ENCODE measurements at places on chromosomes 3 and 15.

DNA sequence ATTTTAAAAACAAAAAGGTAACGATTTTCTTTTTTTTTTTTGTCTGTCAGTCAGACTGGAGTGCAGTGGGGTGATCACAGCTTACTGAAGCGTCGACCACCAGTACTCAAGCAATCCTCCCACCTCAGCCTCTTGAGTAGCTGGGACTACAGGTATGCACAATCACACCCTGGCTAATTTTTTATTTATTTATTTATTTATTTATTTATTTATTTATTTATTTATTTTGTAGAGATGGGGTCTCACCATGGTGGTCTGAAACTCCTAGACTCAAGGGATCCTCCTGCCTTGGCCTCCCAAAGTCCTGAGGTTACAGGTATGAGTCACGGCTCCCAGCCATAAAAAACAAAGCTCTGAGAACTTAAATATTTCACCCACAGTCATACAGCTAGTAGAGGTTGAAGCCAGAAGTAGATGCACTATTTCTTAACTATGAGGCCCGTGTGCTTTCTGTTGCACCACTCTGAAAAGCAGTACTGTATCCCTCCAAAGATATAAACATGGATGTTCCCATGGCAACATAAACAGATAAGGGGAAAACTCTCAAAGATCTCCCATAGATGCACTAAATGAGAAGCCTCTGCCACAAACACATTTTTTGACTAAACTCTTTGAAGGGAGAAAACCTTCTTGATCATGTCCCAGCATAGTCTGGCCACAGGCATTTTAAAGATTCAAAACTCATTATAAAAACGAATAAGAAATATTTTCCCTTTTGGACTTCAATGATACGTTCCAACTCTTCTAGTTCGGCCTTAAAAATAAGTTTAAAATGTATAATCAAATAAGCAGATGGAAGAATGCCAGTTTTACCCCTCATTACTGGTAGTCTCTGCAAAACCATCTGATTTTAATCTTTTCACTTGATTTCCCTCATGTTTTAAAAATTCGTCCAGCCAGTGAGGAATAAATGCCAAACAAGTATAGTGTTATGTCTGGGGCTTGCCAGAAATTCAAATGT lies 162.3 kb upstream of the ARHGEF26 start:
- no peak for DNase-seq

- DNase-seq, result no peak
Observed at GRCh38 chr15:95880630-95881029, 449.9 kb upstream of the NR2F2 start.

DNA sequence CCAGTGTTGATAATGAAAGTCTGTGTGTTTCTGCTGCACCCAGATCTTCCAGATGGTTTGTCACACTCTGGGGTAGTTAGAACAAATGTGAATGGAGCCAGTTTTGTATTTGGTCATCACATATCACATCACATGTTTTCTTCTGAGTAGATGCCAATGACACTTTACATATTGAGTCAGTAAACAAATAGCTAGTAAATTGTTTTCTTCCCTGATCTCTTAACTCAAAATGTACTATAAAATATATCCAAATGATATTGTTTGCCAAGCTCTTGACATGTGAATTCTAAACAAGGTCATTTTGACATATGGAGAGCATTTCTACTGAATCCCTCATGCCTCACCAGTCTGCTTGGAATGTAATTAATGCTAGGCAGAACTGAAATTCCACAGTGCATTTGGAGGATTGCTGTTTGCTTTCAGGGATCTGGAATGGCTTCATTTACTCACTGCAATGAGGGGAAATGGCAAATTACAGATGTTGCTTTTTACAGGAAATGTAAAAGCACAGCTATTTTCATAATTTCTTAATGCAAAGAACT lies 45.0 kb downstream of the PDHB start:
- DNase-seq, result no peak

GRCh38 chr15:45087513-45087912 lies 26.5 kb downstream of the DUOX2 start:
- no peak for DNase-seq

DNA sequence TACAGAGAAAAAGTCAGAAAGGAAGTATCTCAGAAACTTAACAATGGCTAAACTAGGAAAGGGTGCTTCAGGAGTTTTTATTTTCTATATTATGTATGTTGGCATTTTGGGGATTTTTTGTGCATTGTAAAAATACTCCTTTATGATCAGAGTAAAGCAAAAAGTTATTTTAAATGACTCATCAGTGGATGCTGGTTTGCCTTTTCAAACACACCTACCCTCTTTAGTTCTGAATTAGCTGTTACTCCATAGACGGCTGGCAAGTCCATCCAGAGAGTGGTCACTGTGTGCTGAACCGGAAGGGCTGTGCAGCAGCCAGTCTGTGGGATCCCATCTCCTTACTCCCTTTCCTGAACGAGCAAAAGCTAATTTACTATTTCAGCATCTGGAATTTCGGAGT lies 942 bp downstream of the CCR9 start:
- DNase-seq, result no peak

DNA sequence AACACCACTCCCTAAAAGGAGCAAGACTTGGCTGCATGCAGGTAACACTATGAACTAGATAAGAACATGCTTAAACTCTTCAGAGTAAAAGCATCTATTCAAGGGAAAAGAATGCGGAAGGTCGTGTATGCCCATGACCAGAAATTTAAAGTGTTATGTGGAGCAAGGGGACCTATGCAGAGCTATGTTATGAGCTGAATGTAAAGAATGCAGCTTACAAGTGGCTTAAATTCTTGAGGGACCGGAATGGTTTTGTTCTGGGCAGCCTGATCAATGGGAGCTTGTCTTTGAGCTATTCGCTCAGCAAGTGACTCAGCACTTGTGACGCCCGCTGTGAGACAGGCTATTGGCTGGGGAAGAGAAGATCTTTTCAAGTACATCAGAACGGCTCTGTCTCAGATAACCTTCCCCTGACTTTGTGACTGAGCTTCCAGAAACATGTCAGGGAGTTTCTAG lies 367.5 kb upstream of the THBS1 start:
- no peak for DNase-seq

- no peak for DNase-seq
Observed at GRCh38 chr15:60093273-60094067, 89.4 kb downstream of the FOXB1 start.

DNA sequence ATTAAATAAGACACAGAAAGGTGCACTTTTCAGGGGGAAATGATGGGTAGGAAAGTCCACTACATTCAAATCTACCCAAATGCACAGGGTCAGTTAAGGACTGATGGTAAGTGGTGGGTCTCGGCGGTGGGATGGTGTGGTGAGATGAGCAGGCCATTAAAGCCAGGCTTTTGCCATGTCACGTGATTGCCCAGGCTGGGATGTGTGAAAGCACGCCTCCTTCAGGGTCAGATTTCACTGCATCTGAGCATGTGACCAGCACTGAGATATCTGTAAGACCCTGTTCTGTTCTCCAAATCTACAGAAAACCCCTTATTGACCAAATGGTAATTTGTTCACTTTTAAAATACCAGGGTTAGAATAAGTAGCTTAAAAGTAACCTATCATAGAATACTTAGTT lies 301.5 kb downstream of the MEX3B start:
- no peak for DNase-seq

DNA sequence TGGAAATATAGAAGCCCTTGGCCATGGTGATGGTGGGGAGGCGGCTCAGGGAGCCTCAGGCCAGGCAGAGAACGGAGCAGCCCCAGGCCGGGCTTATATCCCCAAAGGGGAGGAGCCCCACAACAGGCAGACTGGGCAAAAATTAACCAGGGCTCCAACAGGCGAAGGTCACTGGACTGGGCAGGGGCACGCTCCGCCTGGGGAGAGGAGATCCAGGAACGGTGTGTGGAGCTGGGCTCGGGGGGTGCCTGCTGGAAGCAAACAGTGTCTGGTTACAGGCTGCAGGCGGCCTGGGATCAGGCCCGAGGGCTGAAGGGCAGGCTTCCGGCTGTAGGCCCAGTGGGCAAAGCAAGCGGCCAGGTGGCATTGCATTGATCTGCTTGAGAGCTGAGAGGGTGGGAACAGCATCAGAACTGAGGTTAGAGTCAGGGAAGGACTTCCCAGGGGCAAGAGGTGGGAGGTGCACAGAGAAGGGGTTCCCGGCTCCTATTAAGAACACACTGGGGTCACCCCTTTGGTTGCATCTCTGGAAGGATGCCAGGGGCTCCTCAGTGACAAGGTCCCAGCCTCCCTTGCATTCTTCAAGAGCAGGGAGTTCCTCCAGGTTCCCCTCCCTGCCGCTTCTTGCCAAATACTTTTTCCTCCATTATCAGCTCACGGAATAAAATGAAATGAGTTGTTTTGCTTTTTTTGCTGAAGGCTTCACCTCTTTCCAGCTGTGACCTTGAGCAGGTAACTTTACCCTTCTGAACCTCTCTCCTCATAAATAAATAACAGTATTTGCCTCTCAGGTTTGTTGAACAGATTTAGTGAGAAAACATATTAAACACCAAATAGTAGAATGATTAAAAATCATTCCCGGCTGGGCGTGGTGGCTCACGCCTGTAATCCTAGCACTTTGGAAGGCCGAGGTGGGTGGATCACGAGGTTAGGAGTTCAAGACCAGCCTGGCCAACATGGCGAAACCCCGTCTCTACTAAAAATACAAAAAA lies 7.8 kb downstream of the ANPEP start:
- no peak for DNase-seq

- DNase-seq, result no peak
Observed at GRCh38 chr3:30952786-30953185, 58.3 kb upstream of the GADL1 start.

DNA sequence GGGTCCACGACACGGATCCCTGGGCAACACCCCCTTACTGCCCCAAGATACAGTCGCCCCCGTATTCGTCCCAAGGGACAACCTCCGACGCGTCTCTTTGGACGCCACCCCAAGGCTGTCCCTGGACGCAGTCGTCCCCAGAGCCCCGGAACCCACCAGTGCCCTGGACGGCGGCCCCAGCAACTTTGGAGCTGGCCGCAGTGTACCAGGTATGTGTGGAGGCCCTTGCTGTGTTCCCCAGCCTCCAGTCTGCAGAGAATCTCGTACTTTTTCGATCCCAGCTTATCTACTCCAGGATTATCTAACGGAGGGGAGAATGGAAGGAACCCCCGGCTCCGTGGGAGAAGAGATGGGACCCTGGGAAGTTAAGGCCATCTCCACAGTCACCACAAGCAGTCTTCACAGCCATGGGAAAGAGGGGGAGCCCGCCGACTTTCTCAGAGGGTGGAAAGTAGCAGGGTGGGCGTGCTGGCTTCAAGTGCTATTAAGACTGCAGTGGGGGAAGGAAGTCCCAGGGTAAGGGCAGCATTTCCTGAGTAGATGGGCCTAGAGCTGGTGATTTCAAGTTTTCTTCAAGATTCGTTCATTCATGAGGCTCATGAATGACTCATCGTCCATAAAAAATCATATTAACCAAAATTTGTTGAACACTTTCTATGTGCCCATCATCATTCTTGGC lies 1.1 kb downstream of the MESP2 start:
- DNase-seq, result no peak

GRCh38 chr3:36416599-36416998 lies 36.3 kb downstream of the STAC start:
- DNase-seq, result no peak

- DNase-seq, result no peak
Observed at GRCh38 chr3:143103652-143104051, 15.9 kb upstream of the CHST2 start.

DNA sequence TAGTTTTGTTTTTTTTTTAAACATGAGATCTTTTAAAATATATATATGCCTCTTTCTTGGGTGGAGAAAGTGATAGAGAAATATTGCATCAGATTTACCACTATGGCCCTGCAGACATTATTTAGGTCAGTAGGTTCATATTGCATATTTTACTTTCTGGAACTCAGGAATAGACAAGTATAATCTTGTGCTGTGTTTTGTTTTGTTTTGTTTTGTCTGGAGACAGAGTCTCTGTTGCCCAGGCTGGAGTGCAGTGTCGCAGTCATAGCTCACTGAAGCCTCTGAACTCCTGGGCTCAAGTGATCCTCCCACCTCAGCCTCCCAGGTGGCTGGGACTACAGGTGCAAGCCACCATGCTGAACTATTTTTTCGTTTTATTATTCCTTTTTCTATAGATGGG lies 21.5 kb upstream of the DUT start:
- no peak for DNase-seq

DNA sequence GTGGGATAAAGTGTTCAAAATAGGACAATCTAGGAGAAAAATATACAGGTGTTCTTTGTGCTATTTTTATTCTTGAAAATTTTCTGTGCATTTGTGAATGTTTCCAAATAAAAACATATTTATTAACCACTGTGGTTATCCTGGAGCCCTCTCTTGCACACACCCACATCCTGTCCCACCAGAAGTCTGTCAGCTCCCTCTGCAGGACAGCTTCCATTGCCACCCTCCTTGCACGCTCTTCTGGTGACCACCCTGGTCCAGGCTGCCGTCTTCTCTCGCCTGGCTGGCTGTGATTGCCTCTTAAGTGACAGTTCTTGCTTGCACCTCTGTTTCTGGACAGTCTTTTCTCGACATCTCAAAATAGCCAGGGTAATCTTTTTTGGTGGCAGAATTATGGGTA lies 394.0 kb downstream of the LRTM1 start:
- DNase-seq, result no peak

DNA sequence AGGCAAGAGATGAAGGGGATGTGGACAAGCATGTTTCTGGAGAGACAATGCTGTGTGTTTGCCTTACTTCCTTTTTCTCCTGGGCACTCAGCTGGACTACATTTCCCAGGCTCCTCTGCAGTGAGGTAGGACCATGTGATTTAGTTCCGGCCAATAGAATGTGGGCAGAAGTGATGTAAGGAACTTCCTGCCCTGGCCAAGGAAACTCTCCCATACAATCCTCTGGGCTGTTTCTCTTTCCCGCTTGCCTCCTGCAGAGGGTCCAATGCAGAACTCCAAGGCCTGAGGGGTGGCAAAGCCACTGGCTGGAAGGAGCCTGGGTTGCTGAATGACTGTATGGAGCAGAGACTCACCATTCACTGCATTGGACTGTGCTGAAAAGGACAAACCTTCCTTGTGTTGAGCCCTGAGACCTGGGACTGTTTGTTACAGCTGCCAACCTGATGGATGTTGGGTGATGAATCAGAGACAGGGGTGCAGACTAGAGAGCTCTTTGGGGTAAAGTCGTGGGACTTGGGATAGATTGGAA lies 82.7 kb upstream of the SLC6A6 start:
- DNase-seq, result peak; percentile 6

- no peak for DNase-seq
Observed at GRCh38 chr3:134427400-134428111, 53.3 kb upstream of the AMOTL2 start.

- no peak for DNase-seq
Observed at GRCh38 chr3:64578062-64578770, 109.6 kb downstream of the ADAMTS9 start.

GRCh38 chr15:78960308-78960707 lies 15.5 kb upstream of the CTSH start:
- DNase-seq, result no peak

GRCh38 chr3:187593451-187593850 lies 76.7 kb downstream of the SST start:
- no peak for DNase-seq

- no peak for DNase-seq
Observed at GRCh38 chr15:81740416-81740815, 305.4 kb downstream of the MEX3B start.

Measured in stimulated activated naive CD8-positive, alpha-beta T cell treated with anti-CD3 and anti-CD28 coated beads, Interleukin-15, Interleukin-2, amounts not matched to agents 100 U/mL and 50 U/mL, for 24 hours (primary cell).